CD4-positive, alpha-beta T cell treated with Interleukin-4 for 1 hour (primary cell): ENCODE measurements at places on chromosomes 3 and 15.
A peak's percentile ranks its signal among the peaks of the same experiment; 100 is the strongest.

- no peak for DNase-seq
These were observed 47.8 kb upstream of the C3orf70 start for GRCh38 chr3:185200639-185201038.

GRCh38 chr15:57820119-57820518 lies 113.6 kb downstream of the POLR2M start:
- DNase-seq = no peak

- DNase-seq = peak; percentile 45
These were observed 22.0 kb downstream of the TGFBR2 start for GRCh38 chr3:30628205-30628900.

- DNase-seq = no peak
These were observed 7.0 kb downstream of the SUCLG2 start for GRCh38 chr3:67647390-67647878.

GRCh38 chr15:58393241-58393662 lies 38.5 kb upstream of the LIPC start:
- DNase-seq = no peak

DNA sequence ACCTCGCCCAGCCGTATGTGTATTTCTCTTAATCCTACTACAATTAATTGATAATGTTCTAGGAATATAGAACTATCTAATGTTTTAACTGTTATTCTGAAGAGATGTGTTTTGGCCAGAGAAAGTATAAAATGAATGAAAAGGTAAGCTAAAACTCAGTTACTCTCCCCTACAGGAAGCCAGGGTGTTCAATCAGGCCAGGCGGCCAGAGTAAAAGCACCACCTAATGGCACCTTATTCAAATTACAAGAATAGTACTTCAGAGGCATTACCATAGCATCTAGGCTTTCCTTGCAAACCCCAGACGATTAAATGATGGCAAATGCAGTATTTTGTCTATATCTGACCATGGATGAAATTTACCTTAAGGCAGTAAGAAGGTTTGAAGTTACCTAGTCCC lies 10.4 kb downstream of the SLC12A8 start:
- DNase-seq = peak; percentile 12

DNA sequence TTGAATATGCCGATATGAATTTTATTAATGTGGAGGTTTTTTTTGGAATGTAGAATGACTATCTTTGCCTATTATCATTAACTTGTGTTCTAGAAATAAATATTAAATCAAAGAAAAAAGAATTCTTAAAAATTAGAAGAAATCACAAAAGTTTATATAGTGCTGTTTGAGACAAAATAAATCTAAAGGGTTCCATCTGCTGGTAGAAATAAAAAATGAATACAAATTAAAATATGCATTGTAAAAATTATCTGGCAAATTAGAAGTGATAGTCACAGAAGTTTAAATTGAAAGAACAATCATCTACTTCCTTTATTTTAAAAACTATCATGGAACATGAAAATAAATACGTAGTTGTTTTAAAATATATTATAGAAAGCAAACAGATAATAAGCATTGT lies 22.7 kb upstream of the ZBTB20 start:
- no peak for DNase-seq

GRCh38 chr15:66290518-66290917 lies 2.9 kb upstream of the DIS3L start:
- no peak for DNase-seq

GRCh38 chr3:13568515-13569028 lies 19.6 kb downstream of the FBLN2 start:
- no peak for DNase-seq

DNA sequence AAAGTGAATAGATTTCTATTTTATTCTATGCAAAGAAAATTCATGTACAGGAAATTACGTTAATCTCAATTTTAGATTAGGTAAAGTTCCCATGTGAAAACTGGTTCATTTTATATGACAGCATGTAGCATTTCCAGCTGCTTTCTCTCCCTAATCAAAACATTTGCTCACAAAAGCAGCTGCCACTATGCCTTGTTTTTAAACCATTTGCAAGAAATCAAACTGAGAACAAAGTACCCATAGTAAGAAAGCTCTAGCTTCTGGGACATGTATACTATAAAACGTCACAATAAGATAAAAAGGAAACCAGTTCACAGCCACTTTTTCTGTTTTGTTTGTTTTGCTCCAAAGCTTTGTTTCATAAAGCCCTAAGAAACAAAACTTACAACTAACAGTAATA lies 5.0 kb upstream of the CRYBG3 start:
- DNase-seq = no peak

DNA sequence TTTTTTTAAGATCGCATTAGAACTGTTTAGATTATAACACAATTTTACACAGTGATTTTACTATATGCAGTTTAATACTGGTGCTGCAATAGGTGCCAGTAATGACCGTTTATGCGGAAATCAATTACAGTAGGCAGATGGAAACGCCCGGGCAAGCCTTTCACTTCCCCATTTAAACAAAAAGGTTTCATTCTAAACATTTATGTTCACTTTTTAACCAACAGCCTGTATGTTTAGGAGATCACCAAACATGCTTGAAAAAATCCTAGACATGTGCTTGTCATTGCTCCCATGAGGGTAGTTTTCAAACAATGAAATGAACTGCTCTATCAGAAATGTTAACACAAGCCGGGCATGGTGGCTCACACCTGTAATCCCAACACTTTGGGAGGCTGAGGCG lies 2.7 kb downstream of the BNIP2 start:
- no peak for DNase-seq

GRCh38 chr15:101391981-101392640 lies 97.1 kb upstream of the SNRPA1 start:
- no peak for DNase-seq

DNA sequence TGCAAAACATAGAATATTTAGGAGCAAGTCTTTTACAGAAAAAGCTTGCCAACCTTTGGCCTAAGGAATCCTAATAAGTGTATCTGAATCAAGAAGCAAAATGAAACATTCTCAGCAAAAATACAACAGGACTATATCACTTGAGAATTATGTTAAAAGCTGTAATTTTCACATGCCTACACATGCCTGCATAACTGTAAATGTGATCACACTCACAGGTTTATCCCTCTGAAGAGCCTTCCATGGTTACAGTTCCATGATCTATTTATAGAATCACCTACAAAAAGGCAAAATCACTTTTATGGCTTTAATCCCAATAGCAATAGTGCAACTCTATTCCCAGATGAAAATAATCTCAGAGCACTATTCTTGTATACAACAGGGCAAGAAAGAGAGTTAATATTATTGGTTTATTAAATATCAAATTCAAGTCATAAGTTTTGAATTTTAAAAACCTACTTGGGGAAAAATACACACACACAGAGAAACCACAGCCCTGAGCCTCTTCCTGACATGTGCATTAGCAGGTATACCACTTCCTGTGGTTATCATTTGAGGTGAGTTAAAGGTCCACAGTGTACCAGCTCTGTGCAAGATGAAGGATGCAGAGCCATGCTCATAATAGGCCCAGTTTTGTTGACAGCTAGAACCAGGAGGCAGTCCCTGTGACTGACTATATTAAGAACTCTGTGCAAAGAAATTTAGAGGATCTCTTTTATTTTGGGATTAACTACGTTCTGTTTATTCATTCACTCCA lies 252.5 kb upstream of the TGFBR2 start:
- DNase-seq = peak; percentile 61

GRCh38 chr3:184603151-184604030 lies 41.8 kb downstream of the EPHB3 start:
- DNase-seq = no peak

- DNase-seq = no peak
These were observed 372.4 kb upstream of the CADM2 start for GRCh38 chr3:84586427-84586826.

- DNase-seq = no peak
These were observed 270.3 kb downstream of the RYR3 start for GRCh38 chr15:33581032-33581431.

DNA sequence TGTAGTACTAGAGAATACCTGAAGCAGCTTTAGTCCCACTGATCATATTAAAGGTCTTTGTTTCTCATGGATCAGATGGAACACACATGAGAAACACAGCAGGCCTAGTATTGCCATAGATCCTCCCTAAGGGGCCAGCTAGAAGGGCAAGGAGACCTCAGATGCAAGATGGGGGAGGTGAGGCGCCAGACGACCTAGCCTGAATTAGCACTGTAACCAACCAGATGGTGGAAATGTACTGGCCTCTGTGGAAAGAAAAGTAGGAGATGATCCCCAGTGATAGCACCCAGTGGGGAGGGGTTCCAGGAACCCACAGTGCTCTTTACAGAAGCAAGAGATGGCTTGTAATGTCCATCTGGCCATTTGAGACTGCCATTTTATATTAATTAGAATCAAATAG lies 138.2 kb upstream of the ZNF385D start:
- DNase-seq = no peak

DNA sequence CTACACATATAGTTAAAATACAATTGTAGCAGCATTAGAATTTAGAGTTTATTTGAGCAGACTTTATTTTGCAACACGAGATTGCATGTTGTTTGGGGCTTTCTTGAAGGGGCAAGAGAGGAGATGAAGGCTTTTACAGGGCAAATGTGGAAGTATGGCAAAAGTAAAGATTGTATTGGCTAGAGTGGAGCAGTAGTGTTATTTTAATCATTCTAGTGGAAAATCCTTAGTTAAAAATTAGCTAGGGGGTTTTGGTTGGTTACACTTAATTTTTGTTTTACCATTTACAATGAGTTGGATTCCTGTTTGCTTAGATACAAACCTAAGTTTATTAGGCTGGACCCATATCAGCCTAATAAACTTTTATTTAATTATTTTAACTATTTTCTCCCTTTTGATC lies 4.6 kb downstream of the OR5H15 start:
- no peak for DNase-seq

GRCh38 chr3:196654735-196655090 lies 15.2 kb downstream of the NRROS start:
- DNase-seq = no peak

- DNase-seq = no peak
These were observed 46.2 kb downstream of the CNTN6 start for GRCh38 chr3:1139071-1139470.

- DNase-seq = no peak
These were observed 77.1 kb downstream of the SLC25A26 start for GRCh38 chr3:66297900-66298299.

- DNase-seq = no peak
These were observed 132.7 kb downstream of the GHSR start for GRCh38 chr3:172315401-172316091.

DNA sequence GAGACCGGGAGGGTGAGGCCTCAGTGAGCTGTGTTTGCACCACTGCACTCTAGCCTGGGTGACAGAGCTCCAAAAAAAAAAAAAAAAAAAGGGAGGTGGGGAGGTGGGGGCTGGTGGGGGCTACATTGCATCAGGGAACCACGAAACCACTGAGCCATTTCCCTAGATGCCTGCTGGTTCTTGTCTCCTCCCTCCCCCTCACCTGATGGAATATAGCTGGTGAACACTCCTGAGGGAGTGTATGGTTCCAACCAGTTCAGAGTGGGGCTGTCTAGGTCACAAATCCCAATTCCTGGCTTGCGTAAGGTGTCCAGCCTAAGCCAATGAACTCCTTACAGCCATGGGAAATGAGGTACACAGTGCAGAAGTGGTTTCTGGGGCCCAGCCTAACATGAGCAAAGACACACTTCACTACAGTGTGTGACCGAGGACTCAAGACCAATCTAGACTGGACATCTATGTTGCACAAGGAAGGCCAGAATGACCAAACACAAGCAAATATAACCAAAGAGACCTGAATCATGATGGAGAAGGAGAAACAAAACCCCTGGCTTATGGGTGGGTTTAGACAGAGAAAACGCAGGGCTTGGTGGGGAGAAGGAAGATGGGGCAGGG lies 39.1 kb upstream of the OSBPL11 start:
- no peak for DNase-seq

DNA sequence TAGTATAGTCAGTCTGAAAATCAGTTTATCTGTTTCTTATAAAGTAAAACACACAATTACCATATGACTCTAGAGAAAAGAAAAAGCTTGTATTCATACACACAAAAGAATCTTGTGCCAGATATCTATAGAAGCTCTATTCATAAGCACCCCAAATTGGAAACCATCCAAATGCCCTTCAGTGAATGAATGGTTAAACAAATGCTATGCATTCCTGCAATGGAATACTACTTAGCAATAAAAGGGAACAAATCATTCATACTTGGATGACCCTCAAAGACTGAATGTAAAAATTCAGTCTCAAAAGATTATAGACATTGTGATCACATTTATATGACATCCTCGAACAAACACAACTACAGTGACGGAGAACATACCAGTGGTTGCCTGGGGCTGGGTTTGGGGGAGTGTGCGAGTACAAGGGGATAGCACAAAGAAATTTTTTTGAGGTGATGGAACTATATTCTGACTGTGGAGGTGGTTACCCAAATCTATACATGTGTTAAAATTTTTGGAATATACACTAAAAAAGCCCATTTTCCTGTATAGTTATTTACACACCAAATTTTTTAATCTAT lies 680.6 kb downstream of the NTRK3 start:
- DNase-seq = no peak

DNA sequence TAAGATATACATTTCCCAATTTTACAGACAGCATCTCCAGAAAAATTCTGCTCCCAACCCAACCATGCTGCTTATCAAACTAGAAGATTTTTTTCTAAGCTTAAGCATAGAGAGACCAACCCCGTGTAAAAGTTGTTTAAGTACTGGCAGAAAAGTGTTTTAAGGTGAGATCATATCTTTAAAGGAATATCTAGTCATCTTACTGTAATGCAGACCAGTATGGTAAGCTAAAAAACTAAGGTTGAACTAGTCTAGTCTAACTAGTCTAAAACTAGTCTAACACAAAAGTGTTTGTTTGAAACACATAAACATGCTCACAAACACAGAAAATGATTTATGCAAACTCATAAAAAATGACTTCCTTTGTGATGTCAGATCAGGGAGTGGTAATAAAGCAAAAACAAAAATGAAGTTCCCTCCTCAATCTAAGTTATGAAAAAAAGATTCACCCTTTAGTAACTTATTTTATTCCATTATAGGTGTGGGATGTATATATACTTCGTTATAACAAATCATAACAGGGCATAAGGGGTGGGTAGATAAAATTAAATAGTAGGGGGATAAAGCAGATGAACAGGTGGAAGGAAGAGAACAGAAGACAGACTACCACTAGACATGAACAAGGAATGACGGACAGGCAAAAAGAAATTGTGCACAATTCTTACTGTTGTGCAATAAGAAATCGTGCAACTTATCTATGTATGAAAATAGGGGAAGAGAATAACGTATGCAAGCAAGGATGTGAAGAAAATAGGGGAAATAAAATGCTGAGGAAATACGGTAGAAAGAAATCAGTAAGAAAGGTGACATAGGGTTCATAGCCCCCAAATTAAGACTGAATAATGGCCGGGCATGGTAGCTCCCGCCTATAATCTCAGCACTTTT lies 10.0 kb downstream of the MYO5A start:
- DNase-seq = no peak

GRCh38 chr3:184172681-184173373 lies 1.8 kb upstream of the AP2M1 start:
- no peak for DNase-seq

- DNase-seq = no peak
These were observed 24.9 kb downstream of the SIAH2 start for GRCh38 chr3:150737874-150738679.

GRCh38 chr15:99582508-99582960 lies 16.8 kb downstream of the MEF2A start:
- no peak for DNase-seq

- DNase-seq = no peak
These were observed 80.9 kb downstream of the PEX5L start for GRCh38 chr3:179955809-179956208.
